LHCN-M2 (cell line): ENCODE measurements at places on chromosomes 4 and X. TPM values are rescaled to one million over a fixed set of nuclear protein-coding genes. Genes with fewer than 3 reads are reported as not detected.

GRCh38 chr4:36187723-36188333 lies 56.5 kb downstream of the ARAP2 start:
- DNase-seq, result no peak

GRCh38 chr4:41144812-41145211 lies 69.5 kb downstream of the APBB2 start:
- peak; percentile 53 for DNase-seq

- peak; percentile 85 for DNase-seq
These were observed 449.8 kb downstream of the INPP4B start for GRCh38 chr4:142396279-142396678.

Gene TRPC3
- 0.45 and 0.52 TPM in 2 replicates for total RNA-seq

Gene GJB1
- not detected in 2 replicates for total RNA-seq
